ENCODE measurements at places on chromosomes 13 and 19. TPM values are rescaled to one million over a fixed set of nuclear protein-coding genes. Genes with fewer than 3 reads are reported as not detected.

Gene CGB5
- not detected for total RNA-seq

Gene TBC1D17
- total RNA-seq: 20.4 TPM

Gene NAPSA
- 0.16 TPM for total RNA-seq

Gene ZNF230
- total RNA-seq: 2.5 TPM

Gene TRPM4
- total RNA-seq: 24.2 TPM

Gene HPN
- 0.49 TPM for total RNA-seq

Gene RNF225
- not detected for total RNA-seq

Gene SHISA7
- not detected for total RNA-seq
